ENCODE measurements at places on chromosomes 13 and 19.

GRCh38 chr19:28977826-28978225, 235.1 kb downstream of the UQCRFS1 start:
- DNase-seq = no peak

DNA sequence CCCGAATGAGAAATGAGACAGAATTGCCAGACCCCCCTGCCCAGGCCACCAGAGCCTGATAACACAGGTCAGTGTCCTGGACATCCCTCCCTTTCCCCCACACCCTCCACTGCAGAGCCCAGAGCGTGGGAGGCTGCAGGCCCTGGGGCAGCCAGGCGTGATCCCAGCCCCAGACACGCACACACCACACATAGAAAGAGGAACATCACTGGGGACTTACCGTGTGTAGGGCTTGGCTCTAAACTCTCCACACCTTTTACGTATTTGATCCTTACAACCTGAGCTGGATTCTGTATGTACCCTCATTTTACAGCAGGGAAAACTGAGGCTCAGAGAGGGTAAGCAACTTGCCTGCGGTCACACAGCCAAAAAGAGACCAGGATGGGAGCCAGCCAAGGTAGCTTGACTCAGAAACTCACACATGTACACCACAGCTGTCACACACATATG, 334 bp upstream of the ANGPTL6 start:
- DNase-seq = no peak

- no peak for DNase-seq
Measured at GRCh38 chr19:1287354-1288225, 1.9 kb downstream of the EFNA2 start.

GRCh38 chr19:23262920-23263319, 12.7 kb upstream of the ZNF724 start:
- no peak for DNase-seq

- no peak for DNase-seq
Measured at GRCh38 chr13:62933809-62934208, 1518.2 kb upstream of the PCDH20 start.

- DNase-seq = no peak
Measured at GRCh38 chr13:113369189-113369588, 5.3 kb upstream of the GRTP1 start.

GRCh38 chr19:6233827-6234511, 45.8 kb downstream of the MLLT1 start:
- DNase-seq = no peak

DNA sequence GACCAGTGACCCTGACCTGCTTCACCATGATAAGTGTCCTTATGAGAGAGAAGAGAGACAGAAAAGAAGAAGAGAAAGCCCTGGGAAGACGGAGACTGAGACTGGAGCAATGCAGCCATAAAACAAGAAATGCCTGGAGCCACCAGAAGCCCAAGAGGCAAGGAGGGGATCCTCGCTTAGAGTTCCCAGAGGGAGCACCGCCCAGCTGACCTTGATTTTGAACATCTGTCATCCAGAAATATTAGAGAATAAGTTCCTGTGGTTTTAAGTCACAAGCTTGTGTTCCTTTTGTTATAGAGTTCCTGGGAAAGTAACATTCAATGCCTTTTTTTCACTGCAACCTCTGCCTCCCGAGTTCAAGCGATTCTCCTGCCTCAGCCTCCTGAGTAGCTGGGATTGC, 20.2 kb downstream of the CERS1 start:
- DNase-seq = no peak

- no peak for DNase-seq
Measured at GRCh38 chr19:13228561-13228960, 78.3 kb downstream of the IER2 start.

DNA sequence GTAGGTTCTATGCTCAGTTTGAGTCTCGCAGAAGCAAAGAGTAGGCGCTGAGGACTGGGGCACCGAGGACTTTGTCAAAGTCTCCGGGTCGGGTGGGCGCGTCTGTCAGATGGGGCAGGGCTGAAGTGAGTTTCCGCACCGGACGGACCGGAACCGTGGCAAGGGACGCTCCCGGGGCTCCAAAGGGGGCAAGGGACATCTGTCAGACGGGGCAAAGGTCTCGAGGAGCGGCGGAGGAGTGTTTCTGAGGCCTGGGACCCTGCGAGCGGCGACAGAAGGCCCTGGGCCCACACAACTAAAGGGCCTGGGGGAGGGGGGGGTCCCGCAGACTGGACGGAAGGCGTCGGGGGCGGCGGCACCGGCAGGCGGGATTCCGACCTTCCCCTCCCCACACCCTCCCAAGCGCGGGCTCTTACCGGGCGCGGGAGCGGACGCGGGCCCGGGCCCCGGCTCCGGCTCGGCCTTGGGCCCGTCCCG, 13.3 kb upstream of the AKAP8L start:
- DNase-seq = no peak

DNA sequence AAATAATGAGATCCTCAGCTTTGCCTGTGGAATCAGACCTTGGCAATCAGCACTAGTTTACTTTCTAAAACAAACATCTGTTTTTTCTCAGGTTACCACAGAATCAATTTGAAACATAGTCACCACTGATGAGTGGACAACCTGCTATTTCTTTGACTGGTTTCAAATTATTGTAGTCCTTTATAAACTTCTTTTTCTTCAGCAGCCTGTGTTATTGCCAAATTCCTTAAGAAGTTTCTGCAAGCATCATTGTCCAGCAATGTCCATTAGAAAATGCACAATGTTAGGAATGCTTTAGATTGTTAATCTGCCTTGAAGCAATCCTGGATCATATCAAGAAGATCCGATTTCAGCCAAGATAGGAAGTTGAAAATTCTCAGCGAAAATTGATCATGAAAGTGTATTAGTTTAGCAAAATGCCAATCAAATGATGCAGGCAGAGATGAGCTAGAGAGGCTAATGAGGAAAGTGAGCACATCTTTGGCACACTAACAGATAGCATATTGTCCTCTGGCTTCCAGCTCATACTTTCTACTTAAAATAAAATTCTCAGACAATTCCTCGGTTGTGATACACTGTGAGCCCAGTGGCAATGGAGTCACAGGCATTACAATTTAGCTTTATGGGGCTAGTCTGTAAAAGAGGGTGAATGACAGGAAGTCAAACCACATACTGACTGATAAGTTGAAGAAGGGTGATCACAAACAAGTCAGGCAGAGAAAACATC, 270.6 kb downstream of the SLITRK6 start:
- no peak for DNase-seq

DNA sequence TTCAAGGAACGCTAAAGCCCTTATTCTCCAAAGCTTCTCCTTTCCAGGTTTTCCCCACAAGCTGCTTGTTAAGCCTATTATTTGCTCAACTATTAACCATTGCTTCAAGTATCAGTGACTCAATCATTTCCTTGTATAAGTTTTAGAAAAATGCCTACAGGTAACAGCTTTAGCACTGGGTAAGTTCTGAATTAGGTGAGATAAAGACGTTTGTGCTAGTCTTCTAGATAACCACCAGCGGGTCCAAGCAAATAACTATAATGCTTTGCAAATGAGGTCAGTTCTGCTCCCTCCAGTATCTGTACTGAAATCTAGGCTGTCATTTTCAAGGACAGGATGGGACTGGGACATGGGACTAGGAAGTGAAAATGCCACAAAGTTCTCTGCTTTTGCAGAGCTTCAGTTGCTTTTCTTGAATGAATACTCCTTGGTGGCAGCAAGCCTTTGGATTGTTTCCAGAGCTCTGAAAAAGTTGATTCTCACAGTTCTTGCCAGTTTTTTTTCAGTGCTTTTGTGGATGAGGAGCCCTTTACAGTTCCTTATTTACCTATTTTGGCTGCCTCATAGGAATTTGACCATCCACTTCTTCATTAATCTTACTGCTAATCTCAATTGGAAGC, 1487.7 kb downstream of the EFNB2 start:
- DNase-seq = no peak

DNA sequence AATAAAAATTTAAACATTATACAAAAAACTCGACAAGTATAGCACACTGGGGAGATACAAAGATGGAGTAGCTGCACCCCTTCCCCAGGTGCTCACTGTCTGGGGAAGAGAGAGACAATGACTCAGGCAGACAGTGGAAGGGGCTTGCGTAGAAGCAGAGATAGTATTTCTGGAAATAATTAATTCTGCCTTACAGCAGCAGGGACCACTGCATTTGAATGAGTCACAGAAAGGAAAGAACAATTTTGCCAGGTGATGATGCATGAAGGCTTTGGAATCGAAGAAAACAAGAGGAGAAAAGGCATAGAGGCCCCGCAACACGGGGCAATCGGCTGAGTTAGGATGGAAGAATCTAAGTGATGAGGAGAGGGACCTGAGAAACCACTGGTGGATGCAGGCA, 447.4 kb downstream of the EFNB2 start:
- DNase-seq = no peak

DNA sequence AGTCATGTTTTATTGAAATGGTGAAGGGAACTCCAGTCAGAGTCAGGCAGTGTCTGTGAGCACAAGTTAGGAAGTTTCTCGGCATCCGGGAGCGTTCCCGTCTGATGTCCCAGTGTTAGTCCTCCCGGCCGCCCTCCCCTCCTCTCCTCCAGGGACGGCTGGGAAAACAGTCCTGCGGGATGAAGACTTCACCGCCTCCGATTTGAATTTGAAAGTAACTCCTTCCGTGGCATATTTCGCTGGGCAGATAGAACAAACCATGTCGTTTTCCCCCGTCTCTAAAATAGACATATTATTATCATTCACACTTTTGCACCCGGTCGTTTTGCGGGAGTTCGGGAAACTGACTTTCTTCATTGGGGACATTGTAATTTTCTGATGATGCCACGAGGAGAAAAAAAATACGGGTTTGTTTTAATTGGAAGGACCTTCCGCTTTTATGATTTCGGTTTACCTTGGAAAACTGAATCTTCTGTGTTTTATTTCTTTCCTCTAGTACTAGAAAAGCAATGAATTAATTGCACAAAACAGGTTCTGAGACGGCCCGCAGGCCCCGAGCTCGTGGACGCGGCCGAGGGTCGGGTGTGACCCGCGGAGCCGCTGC, 76.6 kb downstream of the ZIC5 start:
- no peak for DNase-seq

GRCh38 chr13:19864024-19864745, 736 bp upstream of the ZMYM5 start:
- DNase-seq = peak; percentile 11

- no peak for DNase-seq
Measured at GRCh38 chr19:45200568-45200967, 22.0 kb downstream of the BLOC1S3 start.

DNA sequence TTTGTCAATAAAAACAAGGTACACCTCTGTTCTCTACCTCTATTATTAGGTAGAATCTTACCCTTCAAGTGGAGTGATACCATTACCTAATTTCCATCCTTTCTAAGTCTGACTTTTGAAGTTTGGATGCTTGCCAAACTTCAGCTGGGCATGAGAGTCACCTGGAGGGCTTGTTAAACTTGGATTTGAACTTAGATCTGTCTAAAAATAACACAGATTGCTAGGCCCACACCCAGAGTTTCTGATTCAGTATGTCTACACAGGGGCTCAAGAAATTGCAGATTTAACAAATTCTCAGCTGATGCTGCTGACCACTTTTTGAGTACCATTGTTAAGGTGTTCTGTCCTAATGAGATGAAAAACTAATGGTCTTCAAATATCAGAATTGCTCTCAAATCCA, 512.2 kb downstream of the LMO7 start:
- no peak for DNase-seq

- no peak for DNase-seq
Measured at GRCh38 chr19:1177322-1178114, 3.5 kb upstream of the SBNO2 start.

DNA sequence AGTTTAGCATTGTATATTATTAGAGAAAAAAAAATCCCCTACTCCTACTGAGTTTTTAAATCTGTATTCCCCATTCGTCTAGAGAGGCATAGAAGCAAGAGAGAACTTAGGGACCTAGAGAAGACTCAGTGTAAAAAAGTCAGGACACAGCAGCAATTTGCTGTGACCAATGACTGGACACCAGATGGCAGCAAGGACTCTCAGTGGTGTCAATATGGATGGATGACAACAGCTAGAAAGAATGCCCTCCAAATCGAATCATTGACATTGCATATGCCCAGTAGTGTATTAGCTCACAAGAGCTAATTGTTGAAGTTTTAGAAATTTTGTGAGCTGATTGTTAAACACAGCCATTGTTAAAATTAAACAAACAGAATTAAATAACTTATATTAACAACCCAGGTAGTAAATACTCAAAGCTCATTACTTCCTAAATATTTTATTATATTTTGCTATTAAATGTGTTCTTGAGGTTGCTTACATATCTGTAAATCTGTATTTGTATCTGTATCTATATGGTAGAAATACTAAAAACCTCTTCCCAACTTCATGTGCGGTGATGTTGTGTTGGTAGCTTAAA, 43.9 kb downstream of the SIAH3 start:
- no peak for DNase-seq

DNA sequence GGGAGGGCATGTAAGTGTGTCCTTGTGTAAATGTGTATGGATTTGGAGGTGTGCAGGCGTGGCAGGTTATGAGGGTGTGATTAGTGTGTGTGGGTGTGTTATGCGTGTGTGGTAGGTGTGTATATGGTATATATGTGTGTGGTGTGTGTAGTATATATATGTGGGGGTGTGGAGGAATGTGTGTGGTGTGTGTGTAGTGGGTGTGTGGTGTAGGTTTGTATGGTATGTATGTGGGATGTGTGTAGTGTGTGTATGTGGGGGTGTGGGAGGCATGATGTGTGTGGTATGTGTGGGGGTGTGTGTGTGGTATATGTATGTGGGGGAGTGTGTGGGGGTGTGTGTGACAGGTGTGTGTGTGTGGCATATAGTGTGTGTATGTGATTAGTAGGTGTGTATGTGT, 104.2 kb downstream of the SLC7A1 start:
- DNase-seq = no peak

DNA sequence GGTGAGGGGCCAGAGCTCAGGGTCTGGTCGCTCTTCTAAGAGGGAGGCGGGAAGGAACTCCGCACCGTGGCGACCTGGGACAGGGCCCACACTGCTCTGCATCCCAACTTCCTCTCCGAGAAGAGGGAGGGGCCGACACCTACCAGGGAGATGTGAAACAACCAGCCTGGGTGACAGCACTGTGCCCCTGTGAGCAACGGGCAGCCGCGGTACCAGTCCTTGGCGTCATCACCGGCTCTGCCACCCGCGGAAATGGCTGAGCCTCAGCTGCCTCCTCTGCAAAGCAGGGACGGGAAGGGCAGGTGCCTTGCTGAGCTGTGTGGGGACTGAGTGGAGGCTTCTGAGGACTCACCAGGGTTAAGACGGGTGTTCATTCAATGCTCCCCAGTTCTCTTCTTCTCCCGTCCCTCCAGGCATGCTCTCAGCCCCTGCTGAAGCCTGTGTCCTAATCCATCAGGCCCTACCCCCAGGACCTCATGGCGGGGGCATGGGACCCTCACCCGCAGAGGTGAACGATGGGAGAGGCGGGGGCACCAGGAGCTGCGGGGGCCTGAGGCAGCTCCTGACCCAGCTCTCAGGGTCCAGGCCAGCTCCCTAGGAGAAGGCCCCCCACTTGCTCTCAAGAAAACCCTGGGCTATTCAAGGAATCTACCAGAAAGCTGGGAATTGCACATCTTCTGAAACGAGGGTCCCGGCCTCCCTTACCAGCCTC, 9.3 kb downstream of the ZNF787 start:
- DNase-seq = no peak

GRCh38 chr19:52566121-52566520, 4.0 kb upstream of the ZNF701 start:
- DNase-seq = no peak

- no peak for DNase-seq
Measured at GRCh38 chr13:46761866-46762265, 35.1 kb downstream of the ESD start.

All from stimulated activated CD4-positive, alpha-beta T cell treated with anti-CD3 and anti-CD28 coated beads, Interleukin-1b, Interleukin-23, amount 100 ng/mL, for 1 hour (primary cell).